Skin of body (tissue), 3 donors: ENCODE measurements at places on chromosomes 2 and 18. TPM values are rescaled to one million over a fixed set of nuclear protein-coding genes. Genes with fewer than 3 reads are reported as not detected.

- no peak for DNase-seq
Observed at GRCh38 chr2:106701203-106702022, 184.6 kb downstream of the ST6GAL2 start.

The ALK gene
- total RNA-seq = 0.10 TPM

The MMADHC gene
- 92.2 TPM for total RNA-seq

DNA sequence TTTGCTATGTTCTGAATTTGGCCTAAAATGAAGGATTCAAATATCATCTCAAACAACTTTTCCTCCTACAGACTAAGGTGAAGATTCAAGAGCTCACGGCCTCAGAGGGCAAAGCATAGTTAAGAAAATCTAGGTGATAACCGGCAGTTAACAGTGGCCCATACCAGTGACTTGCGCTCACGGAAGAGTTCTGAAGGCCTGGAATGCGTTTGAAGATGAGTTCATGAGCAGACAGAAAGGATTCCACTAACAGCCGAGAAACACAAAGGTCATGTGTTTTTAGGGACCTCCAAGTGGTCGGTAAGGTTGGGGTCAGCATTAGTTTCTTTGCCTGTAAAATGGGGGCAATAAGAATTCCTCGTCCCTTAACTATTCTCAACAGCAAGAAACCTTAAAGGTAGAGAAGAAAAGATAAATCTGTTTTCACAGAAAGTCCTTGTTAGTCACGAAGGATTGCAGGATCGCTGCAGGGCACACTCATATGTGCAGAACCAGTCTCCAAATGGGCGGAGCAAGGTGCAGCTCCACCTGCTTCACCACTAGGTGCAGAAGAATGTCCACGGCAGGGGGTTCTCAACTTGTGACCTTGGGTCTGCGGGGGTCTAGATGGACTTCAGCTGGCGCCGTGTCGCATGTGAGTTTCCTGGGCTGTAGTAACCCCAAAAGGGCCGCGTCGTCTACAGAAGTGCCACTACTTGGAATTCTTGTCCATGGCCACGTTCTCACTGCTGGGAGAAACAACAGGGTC, 708 bp upstream of the RPIA start:
- no peak for DNase-seq

DNA sequence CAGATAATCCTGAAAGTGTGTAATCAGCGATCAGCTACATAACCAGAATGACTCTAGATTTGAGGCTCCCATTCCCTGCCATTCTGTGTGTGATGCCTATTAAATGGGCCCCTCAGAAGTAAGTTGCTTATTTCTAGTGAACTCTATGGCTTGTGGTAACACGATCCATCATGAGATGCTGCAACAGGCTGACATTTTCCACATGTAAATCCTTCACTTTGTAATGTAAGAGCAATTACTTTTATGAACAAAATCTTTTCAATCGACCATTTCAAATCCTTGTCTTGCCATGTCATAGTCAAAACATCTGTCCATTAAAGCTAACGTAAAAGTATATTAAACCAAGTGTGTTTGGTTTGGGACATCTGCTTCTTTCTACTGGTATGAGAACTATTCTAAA, 175.9 kb upstream of the ETAA1 start:
- DNase-seq = peak; percentile 9

DNA sequence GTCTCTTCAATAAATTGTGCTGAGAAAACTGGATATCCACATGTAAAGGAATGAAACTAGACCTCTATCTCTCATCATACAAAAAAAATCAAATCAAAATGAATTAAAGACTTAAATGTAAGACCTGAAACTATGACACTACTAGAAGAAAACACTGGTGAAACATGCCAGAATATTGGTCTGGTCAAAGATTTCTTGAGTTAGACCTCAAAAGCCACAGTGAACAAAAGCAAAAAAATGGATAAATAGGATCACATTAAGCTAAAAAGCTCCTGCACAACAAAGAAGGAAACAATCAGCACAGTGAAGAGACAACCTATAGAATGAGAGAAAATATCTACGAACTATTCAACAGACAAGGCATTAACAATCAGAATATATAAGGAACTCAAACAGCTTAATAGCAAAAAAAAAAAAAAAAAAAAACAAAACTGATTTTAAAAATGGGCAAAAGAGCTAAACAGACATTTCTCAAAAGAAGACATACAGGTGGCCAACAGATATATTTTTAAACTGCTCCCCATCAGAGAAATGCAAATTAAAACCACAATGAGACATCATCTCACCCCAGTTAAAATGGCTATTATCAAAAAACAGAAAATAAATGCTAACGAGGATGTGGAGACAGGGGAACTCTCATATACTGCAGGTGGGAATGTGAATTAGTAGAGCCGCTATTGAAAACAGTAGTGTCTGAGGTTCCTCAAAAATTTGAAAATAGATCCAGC, 66.3 kb downstream of the NCKAP1 start:
- no peak for DNase-seq
